B cell (primary cell): ENCODE measurements at places on chromosomes 2 and 18. TPM values are rescaled to one million over a fixed set of nuclear protein-coding genes. Genes with fewer than 3 reads are reported as not detected.

DNA sequence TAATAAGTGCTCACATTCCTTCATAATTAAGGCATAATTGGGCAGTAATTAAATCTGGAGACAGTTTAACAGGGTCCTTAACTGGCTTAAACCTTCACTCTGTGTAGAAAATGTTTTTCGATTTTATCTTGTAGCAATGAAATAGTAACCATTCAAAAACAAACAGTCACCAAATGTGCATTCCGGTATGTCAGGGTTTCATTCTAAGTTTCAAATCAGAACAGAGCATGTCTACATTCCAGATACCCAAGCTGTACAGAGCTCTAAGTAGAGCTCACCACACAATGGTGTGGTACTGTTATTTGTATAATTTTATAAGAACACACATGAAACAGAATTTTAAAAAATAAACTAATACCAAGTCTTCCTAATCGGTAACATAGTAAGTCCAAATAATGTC is 52.6 kb downstream of the SMAD2 start:
- DNase-seq: no peak

Gene DPYSL5
- polyA plus RNA-seq: not detected in 2 replicates

Gene IL36RN
- polyA plus RNA-seq: not detected in 2 replicates

DNA sequence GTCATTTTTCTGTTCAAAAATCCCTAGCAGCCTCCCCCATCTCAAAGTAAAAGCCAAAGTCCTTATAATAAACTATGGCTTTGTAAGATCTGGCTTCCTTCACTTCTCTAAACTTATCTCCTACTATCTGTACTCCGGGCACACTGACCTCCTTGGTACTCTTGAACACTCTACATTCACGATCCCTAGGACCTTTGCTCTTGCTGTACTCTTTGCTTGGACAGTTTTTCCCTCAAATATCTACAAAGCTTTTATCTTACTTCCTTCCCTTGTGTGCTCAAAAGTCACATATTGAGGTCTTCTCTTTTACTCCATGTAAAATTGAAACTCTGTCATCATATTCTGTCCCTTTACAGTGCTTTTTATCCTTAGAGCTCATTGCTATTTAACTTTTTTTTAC is 616.6 kb downstream of the IRS1 start:
- DNase-seq: no peak
